ENCODE measurements at places on chromosomes 7 and 10. TPM values are rescaled to one million over a fixed set of nuclear protein-coding genes. Genes with fewer than 3 reads are reported as not detected.
A peak's percentile ranks its signal among the peaks of the same experiment; 100 is the strongest.

Gene GCK
- 5.1 TPM for total RNA-seq

GRCh38 chr7:139249179-139249810 is 18.3 kb downstream of the UBN2 start:
- no peaks in the 10 kb centered on the region for H3K27me3 ChIP-seq
- peaks cover 34% of the 10 kb centered on the region for H3K36me3 ChIP-seq
- DNase-seq, result no peak
- no peak overlapping the region for H3K27ac ChIP-seq

DNA sequence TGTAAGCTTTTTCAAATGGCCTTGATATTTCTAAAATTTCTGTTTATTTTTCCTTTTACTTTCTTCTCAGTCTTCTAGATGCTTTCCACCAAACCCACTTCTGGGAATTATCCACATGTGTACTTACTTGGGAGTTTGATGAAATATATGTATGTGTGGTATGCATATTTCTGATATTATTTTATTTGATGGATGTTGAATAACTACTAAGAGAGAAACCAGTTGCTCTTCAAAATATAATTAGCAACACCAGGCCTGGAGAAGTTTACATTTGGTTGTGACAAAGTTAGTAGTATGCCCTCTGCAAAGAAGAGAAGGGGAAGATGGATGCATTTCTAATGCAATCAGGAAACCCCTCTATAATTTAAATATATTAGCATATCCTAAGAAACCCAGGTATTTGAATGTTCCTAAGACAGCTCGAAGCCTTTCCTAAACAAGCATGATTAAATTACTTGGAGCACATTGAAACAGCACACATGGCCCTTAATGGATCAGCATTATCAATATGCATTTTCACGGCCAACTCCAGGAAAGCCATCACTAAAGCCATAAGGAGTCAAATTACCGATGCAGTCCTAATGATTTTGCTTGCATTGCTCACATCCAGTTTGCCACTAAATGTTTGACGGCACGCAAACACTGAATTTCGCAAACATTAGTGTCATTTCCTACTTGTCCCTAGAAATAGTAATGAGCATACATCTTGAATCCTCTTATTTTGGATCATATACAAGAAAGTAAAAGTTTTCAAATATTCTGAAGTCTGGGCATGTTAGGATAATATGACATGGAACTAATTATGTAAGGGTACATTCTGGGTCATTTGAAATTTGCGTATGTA is 393.8 kb downstream of the EXOC4 start:
- H3K4me1 ChIP-seq, result no peaks in the 10 kb centered on the region
- no peak for DNase-seq
- no peak overlapping the region for H3K4me3 ChIP-seq
- no peaks in the 10 kb centered on the region for H3K27me3 ChIP-seq
- H3K36me3 ChIP-seq, result no peaks in the 10 kb centered on the region
- H3K27ac ChIP-seq, result no peak overlapping the region

Gene FAM25G
- not detected for total RNA-seq

GRCh38 chr7:147547252-147547897 is 1043.2 kb upstream of the C7orf33 start:
- H3K4me1 ChIP-seq, result no peaks in the 10 kb centered on the region
- no peaks in the 10 kb centered on the region for H3K27me3 ChIP-seq
- H3K36me3 ChIP-seq, result no peaks in the 10 kb centered on the region
- no peak for DNase-seq

Gene GPNMB
- total RNA-seq, result 42.5 TPM

Gene SUFU
- total RNA-seq, result 11.0 TPM

DNA sequence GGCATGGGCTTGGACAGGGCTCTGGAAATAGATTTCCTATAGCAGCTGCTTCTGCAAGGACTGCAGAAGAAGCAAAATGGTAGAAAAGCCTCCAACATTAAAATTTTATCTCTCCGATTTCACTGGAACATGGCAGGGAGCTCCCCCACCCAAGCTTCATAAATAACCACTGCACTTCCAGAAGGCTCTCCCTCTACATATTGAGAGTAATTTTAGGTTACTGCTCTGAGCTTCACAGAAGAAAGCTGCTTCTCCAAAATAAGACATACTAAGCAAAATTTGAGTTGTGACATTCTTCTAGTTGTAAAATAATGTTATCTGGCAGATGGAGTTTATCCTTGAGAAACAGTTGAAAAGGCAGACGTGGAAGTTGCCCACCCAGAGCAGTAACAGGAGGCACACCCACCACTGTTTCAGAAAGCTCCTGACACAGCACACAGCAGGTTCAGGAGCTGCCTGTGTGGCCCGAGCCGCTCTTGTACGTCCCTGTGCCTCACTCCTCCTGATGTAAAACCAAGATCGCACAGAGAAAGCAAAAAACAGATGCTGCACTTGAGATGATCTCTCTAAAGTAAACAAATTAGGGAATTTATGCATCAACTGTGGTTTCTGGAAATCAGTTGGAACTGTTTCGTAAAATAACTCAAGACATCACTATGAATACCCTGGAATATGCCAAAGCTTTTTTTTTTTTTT is 621.0 kb downstream of the PARD3 start:
- no peaks in the 10 kb centered on the region for H3K27me3 ChIP-seq
- H3K27ac ChIP-seq, result peak overlapping the region; percentile 31
- H3K4me3 ChIP-seq, result no peak overlapping the region
- peaks cover 4% of the 10 kb centered on the region for H3K4me1 ChIP-seq

Gene PDK4
- 35.2 TPM for total RNA-seq

- H3K36me3 ChIP-seq, result peaks cover 11% of the 10 kb centered on the region
- no peak overlapping the region for H3K4me3 ChIP-seq
- H3K4me1 ChIP-seq, result no peaks in the 10 kb centered on the region
- no peaks in the 10 kb centered on the region for H3K27me3 ChIP-seq
- H3K27ac ChIP-seq, result no peak overlapping the region
These were observed 11.0 kb downstream of the CROT start for GRCh38 chr7:87356448-87356847.

- H3K4me3 ChIP-seq, result no peak overlapping the region
- no peaks in the 10 kb centered on the region for H3K4me1 ChIP-seq
- no peaks in the 10 kb centered on the region for H3K27me3 ChIP-seq
- H3K27ac ChIP-seq, result no peak overlapping the region
- DNase-seq, result no peak
- no peaks in the 10 kb centered on the region for H3K36me3 ChIP-seq
These were observed 65.8 kb downstream of the INHBA start for GRCh38 chr7:41637049-41637448.

Gene NPY
- 15.2 TPM for total RNA-seq

DNA sequence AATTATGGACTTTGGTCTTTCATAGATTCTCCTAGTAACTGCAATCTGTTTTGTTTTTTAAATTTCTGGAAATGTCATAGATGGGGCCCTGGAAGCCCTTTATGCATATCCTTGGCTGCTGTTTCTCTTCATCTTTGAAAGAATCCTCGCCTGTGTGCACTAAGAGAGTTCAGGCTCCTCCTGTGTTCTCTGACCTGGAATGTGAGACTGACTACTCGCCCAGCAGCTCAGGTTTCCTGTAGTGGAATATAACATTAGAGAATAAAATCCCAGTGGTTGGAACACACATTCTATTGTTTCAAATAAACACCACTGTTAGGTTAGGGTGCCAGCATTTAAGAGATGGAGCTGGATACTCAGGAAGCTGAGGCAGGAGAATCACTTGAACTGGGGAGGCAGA is 56.3 kb downstream of the WDFY4 start:
- H3K4me1 ChIP-seq, result no peaks in the 10 kb centered on the region
- DNase-seq, result no peak
- no peak overlapping the region for H3K4me3 ChIP-seq
- H3K27me3 ChIP-seq, result no peaks in the 10 kb centered on the region

Gene AKR1C3
- 6.1 TPM for total RNA-seq

DNA sequence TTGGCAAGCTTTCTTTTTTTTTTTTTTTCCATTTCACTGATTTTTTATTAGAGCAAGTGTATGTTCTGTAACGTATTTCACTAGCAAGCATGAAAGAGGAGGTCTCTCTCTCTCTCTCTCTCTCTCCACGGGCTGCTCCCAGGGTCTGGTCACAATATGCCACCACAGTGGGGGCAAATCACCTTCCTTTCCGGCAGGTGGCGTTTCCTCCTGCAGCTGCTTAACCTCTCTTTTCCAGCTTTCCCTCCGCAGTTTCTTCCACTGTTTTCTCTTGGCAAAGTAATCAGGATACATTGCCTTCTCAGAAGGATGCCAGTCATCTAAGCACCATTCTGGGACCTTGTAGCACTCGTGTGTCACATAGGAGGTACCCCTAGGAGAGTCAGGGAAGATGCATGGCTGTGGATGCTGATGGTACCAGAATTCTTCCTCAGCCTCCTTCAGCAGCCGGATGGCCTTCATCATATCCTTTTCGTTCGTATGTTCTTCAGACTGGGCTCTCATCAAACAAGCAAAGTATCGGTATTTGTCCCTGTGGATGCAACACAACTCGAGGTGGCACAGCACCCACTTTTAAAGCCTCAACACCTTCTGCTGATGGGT is 197.3 kb upstream of the PODXL start:
- no peak for DNase-seq
- H3K27ac ChIP-seq, result no peak overlapping the region
- H3K4me1 ChIP-seq, result no peaks in the 10 kb centered on the region
- no peaks in the 10 kb centered on the region for H3K36me3 ChIP-seq
- no peak overlapping the region for H3K4me3 ChIP-seq
- no peaks in the 10 kb centered on the region for H3K27me3 ChIP-seq
